Neural crest cell (in vitro differentiated cells): ENCODE measurements at places on chromosomes 2 and 18. TPM values are rescaled to one million over a fixed set of nuclear protein-coding genes. Genes with fewer than 3 reads are reported as not detected.
A peak's percentile ranks its signal among the peaks of the same experiment; 100 is the strongest.

- H3K27ac ChIP-seq: no peak overlapping the region
- peaks cover 6% of the 10 kb centered on the region for H3K4me1 ChIP-seq
- no peaks in the 10 kb centered on the region for H3K36me3 ChIP-seq
- no peak overlapping the region for H3K4me3 ChIP-seq
- DNase-seq: no peak
- no peaks in the 10 kb centered on the region for H3K27me3 ChIP-seq
Observed at GRCh38 chr2:230929381-230930148, 4.5 kb upstream of the GPR55 start.

GRCh38 chr2:84840306-84840705 is 40.6 kb downstream of the TRABD2A start:
- H3K27ac ChIP-seq: no peak overlapping the region
- DNase-seq: no peak
- no peaks in the 10 kb centered on the region for H3K27me3 ChIP-seq

DNA sequence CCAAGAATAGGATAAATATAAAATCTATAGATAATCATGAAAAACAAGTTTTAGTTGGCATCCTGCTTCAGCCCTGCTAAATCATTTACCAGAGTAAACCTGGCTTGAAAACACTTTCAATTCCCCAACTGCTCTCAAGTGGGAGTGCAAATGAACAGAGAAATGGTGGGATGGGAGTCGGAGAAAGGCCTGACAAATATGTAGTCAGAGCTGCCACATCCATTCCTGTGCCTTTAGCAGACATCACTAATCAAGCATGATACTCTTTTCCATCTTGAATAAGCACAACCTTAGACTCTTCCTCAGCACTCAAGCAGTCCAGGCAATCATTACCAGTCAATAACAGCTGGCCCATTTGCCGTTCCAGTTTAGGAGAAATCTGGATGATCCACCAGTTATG is 101.3 kb downstream of the ANKRD44 start:
- no peak overlapping the region for H3K4me3 ChIP-seq
- H3K4me1 ChIP-seq: peaks cover 24% of the 10 kb centered on the region
- DNase-seq: no peak

DNA sequence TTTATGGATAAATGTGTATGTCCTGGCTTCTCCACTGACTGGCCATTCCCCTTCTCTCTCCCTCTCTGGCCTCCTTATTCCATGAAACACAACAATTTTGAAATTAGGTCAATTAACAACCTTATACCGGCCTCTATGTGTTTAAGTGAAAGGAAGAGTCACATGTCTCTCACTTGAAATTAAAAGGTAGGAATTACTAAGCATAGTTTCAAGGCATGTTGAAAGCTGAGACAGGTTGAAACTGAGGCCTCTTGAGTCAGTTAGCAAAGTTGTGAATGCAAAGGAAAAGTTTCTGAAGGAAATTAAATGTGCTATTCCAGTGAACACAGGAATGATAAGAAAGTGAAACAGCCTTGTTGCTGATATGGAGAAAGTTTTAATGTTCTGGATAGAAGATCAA is 69.7 kb downstream of the ADAM23 start:
- H3K4me1 ChIP-seq: peaks cover 50% of the 10 kb centered on the region
- H3K27ac ChIP-seq: no peak overlapping the region
- H3K27me3 ChIP-seq: no peaks in the 10 kb centered on the region

- no peak overlapping the region for H3K27ac ChIP-seq
- H3K36me3 ChIP-seq: peaks cover 3% of the 10 kb centered on the region
- no peaks in the 10 kb centered on the region for H3K4me1 ChIP-seq
- no peak for DNase-seq
- no peaks in the 10 kb centered on the region for H3K27me3 ChIP-seq
Observed at GRCh38 chr2:126877861-126878565, 20.7 kb upstream of the TEX51 start.

The SPATS2L gene
- total RNA-seq: 24.1 and 24.9 TPM in 2 replicates

DNA sequence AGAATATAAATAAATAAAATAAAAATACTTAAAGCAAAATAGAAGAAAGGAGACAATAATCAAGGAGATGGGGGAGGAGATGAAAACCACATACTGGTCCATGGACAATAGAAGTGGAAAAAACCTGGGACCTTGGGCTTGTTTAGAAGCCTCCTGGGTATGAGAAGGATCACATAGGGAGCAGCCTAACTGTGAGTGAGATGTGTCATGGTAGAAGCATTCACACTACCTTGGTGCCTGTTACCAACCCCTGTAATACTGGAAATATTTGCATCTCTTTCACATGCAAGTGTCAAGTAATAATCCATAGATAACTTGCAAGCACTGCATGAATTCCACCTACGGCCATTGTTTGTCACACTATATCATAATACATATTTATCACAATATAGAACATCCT is 23.2 kb upstream of the RNF103 start:
- no peak for DNase-seq
- H3K27ac ChIP-seq: no peak overlapping the region
- no peak overlapping the region for H3K4me3 ChIP-seq

The UBE2E3 gene
- 228 and 230 TPM in 2 replicates for total RNA-seq

DNA sequence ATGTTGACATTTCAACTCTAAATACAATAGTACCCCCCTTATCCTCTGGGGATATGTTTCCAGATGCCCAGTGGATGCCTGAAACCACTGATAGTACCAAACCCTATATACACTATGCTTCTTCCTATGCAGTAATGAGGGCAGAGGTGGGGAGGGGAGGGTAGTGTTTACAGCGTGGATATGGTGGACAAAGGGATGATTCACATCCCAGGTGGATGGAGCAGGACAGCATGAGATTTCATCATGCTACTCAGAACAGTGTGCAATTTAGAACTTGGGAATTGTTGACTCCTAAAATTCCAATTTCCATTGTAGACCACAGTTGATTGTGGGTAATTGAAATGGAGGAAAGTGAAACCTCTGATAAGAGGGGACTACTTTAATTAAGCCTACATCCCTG is 75.4 kb downstream of the TSN start:
- no peak for DNase-seq
- no peaks in the 10 kb centered on the region for H3K36me3 ChIP-seq
- H3K4me3 ChIP-seq: no peak overlapping the region
- H3K27ac ChIP-seq: no peak overlapping the region
- no peaks in the 10 kb centered on the region for H3K27me3 ChIP-seq

- H3K4me1 ChIP-seq: no peaks in the 10 kb centered on the region
- H3K27ac ChIP-seq: no peak overlapping the region
- peaks cover 77% of the 10 kb centered on the region for H3K27me3 ChIP-seq
- H3K4me3 ChIP-seq: peak overlapping the region; percentile 32
- H3K36me3 ChIP-seq: no peaks in the 10 kb centered on the region
- DNase-seq: no peak
Observed at GRCh38 chr2:73285159-73285739, 971 bp upstream of the FBXO41 start.

DNA sequence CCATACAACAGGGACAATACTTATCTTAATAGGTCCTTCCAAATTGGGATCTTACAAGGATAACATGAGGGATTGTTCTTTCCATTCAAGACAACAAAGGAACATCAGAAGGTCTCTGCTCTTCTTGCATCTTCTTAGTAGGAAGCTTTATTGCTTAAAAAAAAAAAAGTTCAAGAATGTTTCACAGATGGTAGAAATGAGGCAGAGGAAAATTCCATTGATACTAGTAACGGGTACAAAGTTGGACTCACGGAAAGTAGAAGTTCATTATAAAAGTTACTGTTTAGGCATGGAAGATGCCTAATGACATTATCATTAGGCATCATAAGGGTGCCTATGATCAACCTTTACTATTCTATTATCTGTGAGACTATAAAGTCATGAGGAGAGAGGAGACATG is 136.2 kb downstream of the LAMA3 start:
- H3K27ac ChIP-seq: no peak overlapping the region
- H3K4me3 ChIP-seq: no peak overlapping the region
- H3K36me3 ChIP-seq: no peaks in the 10 kb centered on the region
- peaks cover 4% of the 10 kb centered on the region for H3K4me1 ChIP-seq

- H3K4me3 ChIP-seq: no peak overlapping the region
- H3K36me3 ChIP-seq: no peaks in the 10 kb centered on the region
- H3K27me3 ChIP-seq: no peaks in the 10 kb centered on the region
- no peaks in the 10 kb centered on the region for H3K4me1 ChIP-seq
Observed at GRCh38 chr2:60175290-60175689, 378.2 kb downstream of the BCL11A start.

GRCh38 chr2:131419441-131419840 is 55.5 kb upstream of the RAB6D start:
- no peak for DNase-seq
- H3K36me3 ChIP-seq: peaks cover 6% of the 10 kb centered on the region
- H3K27me3 ChIP-seq: peaks cover 38% of the 10 kb centered on the region
- H3K4me3 ChIP-seq: no peak overlapping the region
- peak overlapping the region; percentile 37 for H3K27ac ChIP-seq

GRCh38 chr18:48667276-48668254 is 128.7 kb downstream of the CTIF start:
- H3K4me3 ChIP-seq: no peak overlapping the region
- H3K4me1 ChIP-seq: peaks cover 5% of the 10 kb centered on the region
- H3K27me3 ChIP-seq: no peaks in the 10 kb centered on the region
- peaks cover 29% of the 10 kb centered on the region for H3K36me3 ChIP-seq
- H3K27ac ChIP-seq: no peak overlapping the region

GRCh38 chr2:69280796-69281412 is 106.1 kb downstream of the GFPT1 start:
- H3K36me3 ChIP-seq: no peaks in the 10 kb centered on the region
- no peak overlapping the region for H3K27ac ChIP-seq
- peaks cover 32% of the 10 kb centered on the region for H3K27me3 ChIP-seq
- no peak overlapping the region for H3K4me3 ChIP-seq
- no peaks in the 10 kb centered on the region for H3K4me1 ChIP-seq

DNA sequence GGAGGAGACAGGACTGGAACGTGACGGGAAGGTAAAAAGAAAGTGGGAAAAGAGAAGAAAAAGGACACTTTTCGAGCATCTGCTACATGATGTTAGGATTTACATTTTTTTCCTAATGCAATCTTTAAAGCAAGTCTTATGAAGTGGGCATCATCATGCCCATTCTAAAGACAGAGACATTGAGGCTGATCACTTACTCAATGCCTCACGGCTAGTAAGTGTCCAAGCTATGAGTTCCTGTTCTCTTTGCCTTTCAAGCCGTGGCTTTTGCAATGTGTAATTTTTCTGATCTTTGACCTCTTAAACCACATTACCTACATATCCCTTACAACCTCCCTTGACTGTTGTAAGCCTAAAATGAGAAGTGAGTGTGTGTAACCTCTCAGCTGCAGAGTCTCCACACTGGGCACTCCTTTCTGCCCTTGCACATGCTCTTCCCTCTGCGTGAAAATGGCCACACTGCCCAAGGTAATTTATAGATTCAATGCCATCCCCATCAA is 649.2 kb downstream of the RNF144A start:
- DNase-seq: no peak
- H3K4me1 ChIP-seq: peaks cover 13% of the 10 kb centered on the region
- no peak overlapping the region for H3K4me3 ChIP-seq
- peaks cover 3% of the 10 kb centered on the region for H3K36me3 ChIP-seq

The UPP2 gene
- not detected in 2 replicates for total RNA-seq

The ANKAR gene
- 3.0 and 4.8 TPM in 2 replicates for total RNA-seq

DNA sequence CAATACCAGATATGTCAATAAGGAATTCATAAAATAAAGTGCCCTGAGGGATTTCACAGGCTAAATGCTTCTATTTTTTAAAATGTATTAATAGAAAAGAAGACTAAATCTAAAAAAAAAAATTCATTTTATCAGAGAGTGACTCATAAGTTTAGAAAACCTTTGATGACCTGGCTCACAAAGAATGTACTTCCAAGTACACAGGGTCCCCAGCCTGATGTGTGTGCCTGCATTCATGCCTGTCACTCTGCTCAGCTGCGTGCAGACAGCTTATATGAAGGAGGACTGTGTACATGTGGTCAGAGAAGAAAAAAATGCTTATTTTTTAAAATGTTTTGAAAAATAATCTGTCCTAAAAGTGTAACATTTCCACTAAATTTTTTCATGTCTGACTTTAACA is 3.0 kb upstream of the CPS1 start:
- peak overlapping the region; percentile 47 for H3K4me3 ChIP-seq
- DNase-seq: no peak
- no peaks in the 10 kb centered on the region for H3K36me3 ChIP-seq
- no peak overlapping the region for H3K27ac ChIP-seq

The SKA1 gene
- total RNA-seq: 28.9 and 30.3 TPM in 2 replicates

DNA sequence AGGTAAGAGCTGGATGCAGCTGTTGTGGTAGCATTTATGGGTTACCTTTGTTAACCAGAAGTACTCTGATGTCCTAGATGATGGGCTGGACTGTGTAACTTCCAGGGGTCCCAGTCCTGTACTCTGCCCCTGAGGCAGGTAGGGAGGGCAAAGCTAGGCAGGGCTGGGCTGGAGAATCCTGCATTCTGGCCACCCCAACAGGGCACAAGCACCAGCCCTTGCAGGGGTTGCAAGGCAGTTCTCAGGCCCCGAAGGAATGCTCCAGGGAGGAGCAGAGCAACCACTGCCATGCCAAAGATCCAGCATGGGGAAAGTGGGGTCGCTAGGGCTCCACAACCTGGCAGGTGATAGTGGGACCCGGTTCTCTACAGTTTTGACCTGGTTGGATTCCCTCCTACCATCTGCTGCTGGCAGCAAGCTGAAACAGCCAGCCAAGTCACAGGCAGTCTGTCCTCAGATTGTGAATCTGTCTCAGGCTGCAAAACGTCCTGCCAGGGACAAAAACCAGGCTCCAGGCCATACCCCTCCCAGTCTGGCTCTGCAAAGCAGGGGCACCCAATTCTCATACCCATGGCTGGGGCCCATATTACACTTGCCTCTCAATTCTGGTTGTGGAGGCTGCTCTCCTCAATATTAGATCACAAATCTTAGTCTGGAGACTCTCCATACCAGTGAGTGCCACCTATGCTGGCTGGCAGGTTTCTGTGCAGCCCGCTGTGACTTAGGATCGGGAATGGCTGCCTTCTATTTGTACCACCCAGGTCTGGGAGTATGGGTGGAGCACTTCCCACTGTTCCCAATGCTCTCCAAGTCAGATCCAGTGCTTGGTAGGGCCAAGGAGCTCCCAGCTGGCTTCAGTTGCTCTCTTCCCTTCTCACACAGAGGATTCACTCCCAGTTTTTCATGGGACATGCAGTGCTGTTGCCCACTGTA is 61.1 kb downstream of the SMCHD1 start:
- no peak overlapping the region for H3K4me3 ChIP-seq
- no peaks in the 10 kb centered on the region for H3K27me3 ChIP-seq
- H3K4me1 ChIP-seq: no peaks in the 10 kb centered on the region
- DNase-seq: no peak
- H3K27ac ChIP-seq: no peak overlapping the region

DNA sequence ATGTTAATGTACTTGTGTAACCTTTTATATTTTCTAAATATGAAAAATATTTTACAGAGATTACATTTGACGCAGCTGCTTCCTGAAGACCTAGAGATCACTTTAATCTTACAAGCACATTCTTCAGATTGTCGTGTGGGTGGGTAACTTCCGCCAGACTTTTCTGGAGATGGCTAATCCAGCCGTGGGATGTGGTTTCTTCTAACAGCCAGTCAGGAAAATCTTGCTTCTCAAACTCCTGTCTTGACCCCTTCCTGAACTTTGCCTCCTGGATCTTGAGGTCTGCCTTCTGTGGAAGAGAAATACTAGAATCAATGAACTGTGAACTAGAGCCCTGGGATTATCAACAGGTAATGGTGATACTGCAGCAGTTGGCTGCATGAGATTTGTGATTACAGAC is 401.6 kb upstream of the TNP1 start:
- H3K4me3 ChIP-seq: no peak overlapping the region
- DNase-seq: no peak
- no peaks in the 10 kb centered on the region for H3K27me3 ChIP-seq
- H3K36me3 ChIP-seq: peaks cover 5% of the 10 kb centered on the region
- H3K27ac ChIP-seq: no peak overlapping the region
- no peaks in the 10 kb centered on the region for H3K4me1 ChIP-seq

GRCh38 chr2:53167227-53167626 is 600.4 kb upstream of the CHAC2 start:
- no peak for DNase-seq
- no peak overlapping the region for H3K27ac ChIP-seq
- H3K36me3 ChIP-seq: no peaks in the 10 kb centered on the region
- no peaks in the 10 kb centered on the region for H3K27me3 ChIP-seq
- no peaks in the 10 kb centered on the region for H3K4me1 ChIP-seq
- H3K4me3 ChIP-seq: no peak overlapping the region

The DPP4 gene
- 0.82 and 1.6 TPM in 2 replicates for total RNA-seq

The CRYBA2 gene
- total RNA-seq: not detected in 2 replicates
